Daoy (cell line): ENCODE measurements at places on chromosomes 1 and 21. TPM values are rescaled to one million over a fixed set of nuclear protein-coding genes. Genes with fewer than 3 reads are reported as not detected.

DNA sequence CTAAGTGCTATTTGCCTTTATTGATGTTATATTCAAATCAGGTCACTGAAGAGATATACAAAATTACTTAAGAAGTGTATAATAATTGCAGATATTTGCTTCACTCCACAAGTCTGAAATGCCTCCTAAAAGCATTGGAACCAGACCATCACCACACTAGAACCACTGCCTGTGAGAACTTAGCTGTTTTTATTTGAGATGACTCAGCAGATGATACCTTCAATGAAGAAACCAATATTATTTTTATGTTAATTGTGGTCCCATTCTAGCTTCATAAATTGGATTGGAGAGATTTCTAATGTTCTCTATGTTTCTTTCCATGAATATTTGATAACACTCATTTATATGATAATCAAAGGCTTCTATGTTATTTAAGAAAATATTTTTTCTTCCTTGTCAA lies 740.6 kb downstream of the KCNT2 start:
- DNase-seq, result no peak

DMBX1 gene
- total RNA-seq, result 0.80 and 2.1 TPM in 2 replicates

DNA sequence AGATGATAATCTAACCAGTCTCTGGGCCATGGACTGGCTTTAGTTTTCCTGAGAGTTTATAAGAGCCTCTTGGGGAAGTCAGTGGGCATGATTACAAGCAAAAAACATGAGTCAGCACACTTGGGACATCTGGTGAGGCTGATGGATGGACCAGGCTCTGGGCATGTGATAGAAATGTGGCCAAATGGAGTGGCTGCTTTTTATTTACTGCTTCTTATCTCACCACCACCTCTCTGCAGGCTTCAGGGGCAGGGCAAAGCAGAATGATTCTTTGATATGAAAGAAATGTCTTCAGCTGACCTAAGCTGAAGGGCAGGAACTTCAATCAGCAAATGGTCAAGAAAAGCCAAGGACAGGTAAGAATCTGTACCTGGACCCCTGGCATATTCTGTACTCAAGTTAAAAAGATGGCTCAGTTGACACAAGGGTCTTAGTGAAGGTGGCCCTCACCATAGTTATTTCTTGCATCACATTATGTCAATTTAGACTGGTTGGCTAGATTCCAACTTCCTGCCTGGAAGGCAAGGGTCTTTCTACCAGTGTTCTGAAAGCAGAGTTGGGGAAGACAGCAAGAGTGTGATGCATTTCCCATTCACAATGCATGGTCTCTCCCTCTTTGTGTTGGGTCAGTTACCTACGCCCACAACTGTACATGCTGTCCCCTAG lies 162.8 kb downstream of the FASLG start:
- DNase-seq, result peak; percentile 42

DNA sequence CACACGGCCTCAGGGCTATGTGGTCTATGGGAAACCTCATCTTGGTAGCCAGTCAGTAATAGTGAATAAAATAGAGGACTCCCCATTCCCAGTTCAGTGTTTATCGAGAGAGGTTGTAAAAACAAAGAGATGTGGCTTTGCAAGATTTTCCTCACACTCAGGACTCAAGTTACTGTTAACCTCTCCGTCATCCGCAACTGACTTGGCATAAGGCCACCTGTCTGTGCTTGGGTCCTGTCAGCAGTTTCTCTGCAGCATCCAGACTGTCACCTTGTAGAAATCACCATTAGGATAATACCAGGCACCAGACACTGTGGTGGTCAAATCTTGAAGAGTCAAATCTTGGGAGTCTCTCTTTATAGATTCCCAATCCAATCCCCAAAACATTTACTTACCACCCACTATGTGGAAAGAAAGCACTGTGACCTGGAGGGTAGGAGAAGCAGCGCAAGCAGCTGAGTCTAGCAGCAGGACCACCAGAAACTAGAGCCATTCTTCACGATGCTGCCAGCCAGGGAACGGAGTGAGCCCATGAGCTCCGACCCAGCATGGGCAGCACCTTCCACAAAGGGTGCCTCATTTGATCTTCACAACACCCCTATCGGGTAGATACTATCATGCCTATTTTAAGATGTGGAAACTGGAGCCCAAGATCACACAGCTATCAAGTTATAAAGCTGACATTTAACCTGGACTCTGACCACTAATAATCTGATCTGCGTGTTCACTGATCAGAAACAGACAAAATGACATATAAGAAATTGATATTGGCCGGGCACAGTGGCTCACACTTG lies 5.6 kb upstream of the GPR25 start:
- DNase-seq, result peak; percentile 53
